ENCODE measurements at places on chromosomes 3 and 15. TPM values are rescaled to one million over a fixed set of nuclear protein-coding genes. Genes with fewer than 3 reads are reported as not detected.

Gene POTEB2
- total RNA-seq = not detected

Gene TRAT1
- total RNA-seq = 9.3 TPM

Gene MUSTN1
- 1.2 TPM for total RNA-seq

Gene FBXO40
- not detected for total RNA-seq

Gene PPP1R14D
- not detected for total RNA-seq

Gene ZNF592
- total RNA-seq = 28.7 TPM

Gene SYNPR
- total RNA-seq = not detected

Gene PRSS50
- total RNA-seq = not detected

Gene GLDN
- total RNA-seq = not detected

Gene GOLGA8T
- not detected for total RNA-seq

Gene RHOV
- total RNA-seq = 0.35 TPM

Gene ADAMTS17
- 3.2 TPM for total RNA-seq

Gene BAHD1
- total RNA-seq = 28.0 TPM

Gene CACNA2D3
- total RNA-seq = not detected

Gene FSTL1
- 0.91 TPM for total RNA-seq

Gene DUOXA1
- 0.24 TPM for total RNA-seq

Gene CCR5
- 2.2 TPM for total RNA-seq

- no peak for DNase-seq
Measured at GRCh38 chr15:92384381-92384780, 9.3 kb upstream of the ST8SIA2 start.

DNA sequence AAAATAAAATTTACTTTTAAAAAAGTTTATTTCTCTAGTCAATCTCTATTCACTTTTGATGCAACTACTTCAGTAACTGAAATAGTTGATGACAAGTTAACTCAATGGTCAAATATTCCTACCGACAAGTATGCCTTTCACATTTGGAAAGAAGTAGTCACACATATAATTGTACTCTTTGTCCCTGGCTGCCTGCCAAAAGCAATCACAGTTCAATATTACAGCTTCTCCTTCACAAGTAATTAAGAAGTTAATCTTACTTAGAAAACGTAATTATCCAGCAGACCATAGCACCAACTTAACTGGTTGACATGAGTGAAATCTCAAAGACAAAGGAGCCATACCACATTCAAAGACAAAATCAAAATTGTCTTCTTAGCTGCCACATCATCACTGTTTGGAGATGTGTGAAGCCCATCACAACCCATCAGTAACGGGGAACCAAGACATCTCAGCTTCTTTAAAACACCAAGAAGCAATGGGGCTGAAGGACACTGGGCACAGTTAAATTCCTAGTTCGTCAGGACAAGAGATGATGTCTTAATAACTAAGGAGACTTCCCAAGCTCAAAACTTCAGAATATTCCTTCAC, 86.1 kb downstream of the PLCH1 start:
- DNase-seq = no peak

DNA sequence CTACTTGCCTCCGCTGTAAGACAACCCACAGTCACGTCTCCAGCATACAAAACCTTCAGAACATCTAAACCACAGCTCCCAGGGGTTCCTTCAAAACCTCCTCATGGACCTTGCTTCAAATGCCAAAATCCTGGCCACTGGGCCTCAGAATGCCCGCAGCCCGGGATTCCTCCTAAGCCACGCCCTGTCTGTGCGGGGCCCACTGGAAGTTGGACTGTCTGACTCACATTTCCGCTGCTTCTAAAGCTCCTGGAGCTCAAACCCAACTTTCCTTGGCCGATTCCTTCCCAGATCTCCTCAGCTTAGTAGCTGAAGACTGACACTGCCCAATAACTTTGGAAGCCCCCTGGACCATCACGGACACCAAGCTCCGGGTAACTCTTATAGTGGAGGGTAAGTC, 17.9 kb upstream of the OR5H6 start:
- no peak for DNase-seq

GRCh38 chr3:14323401-14324223, 78.8 kb upstream of the SLC6A6 start:
- no peak for DNase-seq

DNA sequence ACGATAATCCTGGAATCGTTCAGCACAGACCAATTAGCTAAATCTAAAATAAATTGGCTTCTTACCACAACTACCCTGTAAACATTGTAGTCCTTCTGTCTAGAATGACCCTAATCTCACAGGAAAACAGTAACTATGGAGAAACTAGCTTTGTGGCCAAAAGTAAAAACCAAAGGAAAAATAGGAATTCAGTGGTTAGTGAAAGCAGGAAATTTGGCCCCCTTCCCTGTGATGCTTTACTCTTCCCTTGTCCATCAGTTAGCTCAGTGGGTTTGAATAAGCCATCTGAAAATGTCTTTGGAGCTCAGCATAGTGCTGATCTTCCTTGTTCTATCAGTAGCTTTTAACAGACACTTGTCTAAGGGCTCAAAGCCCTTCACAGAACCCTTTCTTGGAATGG, 1.6 kb downstream of the NMD3 start:
- no peak for DNase-seq

- DNase-seq = no peak
Measured at GRCh38 chr15:52228921-52229320, 37.7 kb upstream of the GNB5 start.

DNA sequence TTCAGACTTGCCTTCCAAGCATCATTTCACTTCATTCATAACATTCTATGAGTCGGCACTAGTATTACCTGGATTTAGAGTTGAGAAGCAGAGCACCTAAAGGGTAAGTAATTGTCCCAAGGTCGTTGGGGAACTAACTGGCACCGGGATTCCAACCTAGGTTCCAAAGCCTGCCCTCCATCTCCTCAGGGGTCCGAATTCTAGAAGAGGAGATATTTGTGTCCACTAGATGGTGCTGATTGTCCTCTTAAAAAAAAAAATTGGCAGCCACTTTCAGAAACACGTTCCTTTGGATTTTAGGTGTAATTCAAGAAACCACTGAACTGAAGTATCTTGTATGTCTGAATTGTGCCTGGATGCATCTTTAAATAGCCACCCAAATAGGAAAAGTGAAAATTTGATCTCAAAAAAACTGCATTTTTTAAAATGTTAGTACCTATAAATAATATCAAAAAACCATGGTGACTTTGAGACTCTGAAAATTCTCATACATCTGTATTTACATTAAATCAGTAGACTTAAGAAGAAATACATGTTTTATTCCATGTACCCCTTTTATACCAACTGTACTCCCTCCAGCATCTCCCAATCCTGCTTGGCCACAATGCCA, 3.9 kb upstream of the FSIP1 start:
- DNase-seq = no peak

DNA sequence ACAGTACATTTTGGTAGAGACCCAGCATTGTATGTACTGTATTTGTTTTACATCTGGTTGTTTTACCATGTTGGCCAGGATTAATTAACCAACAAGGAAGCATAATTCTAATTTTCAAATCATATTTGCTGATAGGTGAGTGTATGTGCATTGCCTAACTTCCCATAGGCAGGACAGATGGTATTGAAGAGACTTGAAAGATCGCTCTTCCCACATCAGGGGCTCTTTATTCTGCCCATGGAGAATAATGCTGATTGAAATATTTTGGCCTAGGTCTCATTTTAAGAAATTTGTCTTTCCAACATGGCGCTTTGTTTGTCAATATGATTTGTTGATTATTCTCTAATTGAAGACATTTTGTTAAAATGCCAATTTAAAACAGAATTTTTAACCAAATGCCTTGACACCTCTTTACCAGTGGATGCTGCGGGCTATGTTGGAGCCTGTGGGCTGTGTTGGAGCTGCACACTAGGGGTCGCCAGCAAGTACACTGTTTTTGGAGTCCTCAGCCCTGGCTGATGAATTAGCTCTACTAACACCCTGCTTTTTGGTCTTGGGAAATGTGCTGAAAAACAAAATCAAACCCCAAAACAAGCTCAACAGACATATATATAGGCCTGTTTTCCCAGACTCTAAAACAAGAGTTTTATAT, 5.3 kb downstream of the P2RY12 start:
- no peak for DNase-seq

GRCh38 chr15:51341366-51342226, at the start of gene GLDN:
GLDN (plus strand) TSS chr15:51341655; CDS start chr15:51341685, 30 bp downstream.
- DNase-seq = no peak

- DNase-seq = no peak
Measured at GRCh38 chr15:29119847-29120246, 149.8 kb downstream of the NSMCE3 start.

GRCh38 chr3:180223268-180223667, 186.5 kb upstream of the PEX5L start:
- no peak for DNase-seq

GRCh38 chr3:111932946-111933345, 45.9 kb upstream of the ABHD10 start:
- DNase-seq = no peak

- no peak for DNase-seq
Measured at GRCh38 chr3:71189480-71189879, 394.0 kb downstream of the FOXP1 start.

GRCh38 chr15:58952751-58953150, 19.3 kb upstream of the SLTM start:
- DNase-seq = no peak

- DNase-seq = no peak
Measured at GRCh38 chr3:33718595-33718907, 497 bp upstream of the CLASP2 start.

GRCh38 chr3:45112939-45113338, 33.2 kb downstream of the CDCP1 start:
- DNase-seq = no peak

DNA sequence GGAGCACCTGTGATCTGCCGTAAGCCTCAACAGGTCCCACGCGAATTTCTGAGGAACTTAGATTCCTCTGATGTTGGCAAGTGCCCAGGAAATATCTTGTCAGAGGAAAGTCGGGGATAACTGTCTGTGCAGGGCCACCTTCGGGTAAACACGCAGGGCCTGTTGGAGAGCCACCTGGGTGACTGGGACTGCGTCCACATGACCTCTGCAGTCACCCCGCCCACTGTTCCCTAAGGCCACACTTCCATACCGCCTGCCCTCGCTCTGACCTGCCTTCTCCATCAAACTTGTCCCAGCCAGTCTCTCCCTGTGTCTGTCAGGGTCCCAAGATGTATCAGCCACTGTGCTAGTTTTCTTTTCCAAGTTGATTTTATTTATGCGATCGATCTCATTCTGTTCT, 28.7 kb downstream of the BFSP2 start:
- no peak for DNase-seq

- no peak for DNase-seq
Measured at GRCh38 chr3:73249047-73249446, 187.6 kb downstream of the EBLN2 start.

DNA sequence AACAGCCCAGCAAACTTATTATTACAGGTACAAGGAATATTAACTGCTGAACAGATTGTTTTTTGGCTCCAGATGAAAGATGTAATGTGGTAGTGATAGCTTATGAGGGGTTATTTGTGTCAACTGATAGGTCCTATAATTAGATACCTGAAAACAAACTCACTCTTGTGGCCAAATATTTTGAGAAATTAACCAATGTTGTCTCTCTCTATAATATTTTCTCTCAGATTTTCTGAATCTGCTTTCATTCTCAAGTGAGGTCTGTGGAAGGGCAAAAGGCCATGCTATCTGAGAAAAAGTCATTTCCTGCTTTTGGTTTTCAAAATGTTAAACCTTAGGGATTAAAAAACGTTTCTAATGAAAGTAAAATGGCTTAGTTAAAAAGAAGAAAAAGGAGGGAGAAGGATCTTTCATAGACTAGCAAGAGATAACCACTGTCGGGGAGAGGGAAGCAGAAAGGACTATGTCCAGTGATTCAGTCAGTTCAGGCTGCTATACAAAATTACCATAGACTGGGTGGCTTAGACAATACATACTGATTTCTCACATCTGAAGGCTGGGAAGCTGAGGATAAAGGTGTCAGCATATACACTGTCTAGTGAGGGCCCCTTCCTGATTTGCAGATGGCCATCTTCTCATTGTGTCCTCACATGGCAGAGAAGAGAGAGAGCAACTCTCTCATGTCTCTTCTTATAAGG, 277.5 kb upstream of the P2RY1 start:
- DNase-seq = no peak

DNA sequence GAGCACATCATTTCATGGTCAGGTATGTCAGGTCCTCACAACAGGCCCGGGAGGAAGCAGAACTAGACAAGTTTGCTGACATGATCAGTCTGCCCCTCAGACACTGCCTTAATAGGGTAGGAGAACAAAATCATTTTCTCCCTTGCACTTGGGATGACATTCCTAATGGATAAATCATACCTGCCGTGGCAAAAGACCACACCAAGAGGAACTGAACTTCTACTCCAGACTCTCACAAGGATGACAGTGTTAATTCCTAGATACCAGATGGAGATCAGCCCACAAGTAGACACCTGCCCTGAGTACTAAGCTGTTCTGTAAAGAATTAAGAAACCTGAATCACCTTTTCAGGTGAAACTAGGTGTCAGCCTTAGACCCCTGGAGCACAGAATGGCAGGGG, 19.5 kb downstream of the SIAH2 start:
- DNase-seq = no peak

DNA sequence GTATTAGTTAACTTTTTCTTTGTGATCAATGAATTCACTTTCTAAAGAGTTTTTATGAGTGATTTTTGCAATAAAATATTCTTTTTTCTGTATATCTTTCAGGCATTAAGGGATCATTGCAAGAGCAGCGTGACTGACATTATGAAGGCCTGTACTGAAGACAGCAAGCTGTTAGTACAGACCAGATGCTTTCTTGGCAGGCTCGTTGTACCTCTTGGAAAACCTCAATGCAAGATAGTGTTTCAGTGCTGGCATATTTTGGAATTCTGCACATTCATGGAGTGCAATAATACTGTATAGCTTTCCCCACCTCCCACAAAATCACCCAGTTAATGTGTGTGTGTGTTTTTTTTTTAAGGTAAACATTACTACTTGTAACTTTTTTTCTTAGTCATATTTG, 24.4 kb downstream of the SELENOT start:
- DNase-seq = no peak

DNA sequence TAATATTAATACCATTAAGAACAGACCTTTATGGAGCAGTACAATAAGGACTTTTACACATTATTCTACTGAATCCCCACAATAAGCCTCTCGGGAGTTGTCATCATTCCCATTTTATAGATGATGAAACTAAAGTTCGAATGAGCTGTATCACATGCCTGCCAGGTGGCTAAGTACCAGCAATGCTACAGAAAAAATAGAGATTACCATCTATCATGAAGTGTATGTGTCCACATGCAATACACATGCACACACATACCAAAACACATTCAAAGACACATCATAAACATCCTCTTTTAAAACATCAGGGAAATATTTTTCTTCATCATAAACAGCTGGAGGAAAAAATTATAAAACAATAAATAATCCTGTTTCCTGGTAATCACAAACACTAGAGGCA, 136.6 kb downstream of the SUCLG2 start:
- DNase-seq = no peak

- no peak for DNase-seq
Measured at GRCh38 chr15:85404918-85405866, 24.8 kb downstream of the AKAP13 start.

GRCh38 chr15:79433276-79433990, 1.3 kb downstream of the MINAR1 start:
- DNase-seq = no peak

DNA sequence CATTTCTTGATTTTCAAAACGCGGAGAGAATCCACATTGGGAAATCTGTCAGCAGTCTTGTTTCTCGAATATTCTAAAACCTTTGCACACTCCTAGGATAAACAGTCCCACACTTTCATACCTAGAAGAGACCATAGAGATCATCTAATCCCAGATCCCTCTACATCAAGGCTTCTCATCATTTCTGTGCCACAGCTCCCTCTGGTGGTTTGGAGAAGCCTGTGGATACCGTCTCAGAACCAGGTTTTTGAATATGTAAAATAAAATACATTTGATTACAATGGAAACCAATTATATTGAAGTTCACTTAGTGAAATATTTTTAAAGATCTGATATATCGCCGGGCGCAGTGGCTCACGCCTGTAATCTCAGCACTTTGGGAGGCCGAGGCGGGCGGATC, 211.9 kb upstream of the GOLGA6L4 start:
- no peak for DNase-seq

Measured in activated T-cell treated with anti-CD3 and anti-CD28 coated beads, Interleukin-2, amount 50 U/mL, for 4 hours (primary cell).